Fibroblast of gingiva (primary cell): ENCODE measurements at places on chromosomes 5 and 9.

DNA sequence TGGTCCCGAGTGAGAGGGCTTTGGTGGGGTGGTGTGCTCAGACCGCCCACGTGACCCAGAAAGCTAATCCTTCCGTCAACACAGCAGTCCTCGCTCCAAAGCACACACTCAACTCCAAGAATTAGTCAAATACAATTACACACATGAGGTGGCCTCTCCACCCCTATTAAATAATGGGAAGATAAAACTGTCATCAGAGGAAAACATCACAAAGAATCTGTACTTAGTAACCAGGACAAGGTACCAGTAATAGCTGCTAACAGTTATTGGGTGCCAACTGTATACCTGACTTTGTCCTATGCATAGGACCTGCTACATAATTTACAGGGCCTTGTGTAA is 222.8 kb downstream of the HSPA4 start:
- no peak for DNase-seq

GRCh38 chr9:127199001-127199791 is 65.4 kb upstream of the GARNL3 start:
- DNase-seq: peak; percentile 72

GRCh38 chr5:33362915-33363314 is 77.8 kb upstream of the TARS1 start:
- peak; percentile 12 for DNase-seq

GRCh38 chr5:105993027-105993426 is 1677.7 kb downstream of the EFNA5 start:
- DNase-seq: no peak

GRCh38 chr5:55920784-55921183 is 69.6 kb downstream of the IL31RA start:
- no peak for DNase-seq

GRCh38 chr9:134367791-134368490 is 41.7 kb downstream of the RXRA start:
- no peak for DNase-seq

DNA sequence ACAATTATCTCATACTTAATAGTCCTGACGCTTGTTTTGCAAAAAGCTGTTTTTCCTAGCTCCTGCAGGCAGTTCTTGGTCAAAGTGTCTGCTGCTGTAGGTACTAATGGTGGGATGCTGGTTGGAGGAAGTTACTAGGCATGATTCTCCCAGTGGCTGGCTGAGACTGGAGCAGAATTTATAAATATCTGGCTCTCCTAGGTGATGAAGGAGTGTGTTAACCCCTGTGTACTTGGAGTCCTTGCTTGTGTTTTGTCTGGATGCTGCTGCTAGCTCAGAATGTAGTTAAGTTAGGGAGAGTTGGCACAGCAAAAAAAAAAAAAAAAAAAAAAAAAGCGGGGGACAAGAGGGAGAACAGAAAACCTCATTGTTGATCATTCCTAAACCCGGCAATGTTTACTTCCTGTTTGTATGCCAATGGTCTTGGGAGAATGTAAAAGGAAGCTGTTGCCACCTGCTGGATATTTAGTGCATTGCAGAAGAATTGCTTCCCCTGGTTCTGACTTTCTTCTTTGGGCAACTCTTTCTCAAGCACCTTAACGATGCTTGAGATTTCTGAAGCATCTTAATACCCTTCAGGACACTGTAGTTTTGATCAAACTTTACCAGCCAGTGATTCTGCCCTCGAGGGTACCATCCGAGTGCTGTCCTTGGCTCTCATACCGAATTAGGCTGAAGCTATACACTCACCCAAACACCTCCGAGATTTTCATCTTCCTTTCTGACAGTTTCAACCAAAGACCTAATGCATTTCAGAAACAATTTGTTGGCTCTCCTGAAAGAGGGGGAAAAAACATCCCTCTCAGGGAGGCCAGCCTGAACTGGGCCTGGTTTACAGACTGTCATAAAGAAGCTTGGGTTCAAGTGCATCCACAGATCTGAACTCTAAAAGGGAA is 71.7 kb upstream of the WWC1 start:
- DNase-seq: peak; percentile 63

DNA sequence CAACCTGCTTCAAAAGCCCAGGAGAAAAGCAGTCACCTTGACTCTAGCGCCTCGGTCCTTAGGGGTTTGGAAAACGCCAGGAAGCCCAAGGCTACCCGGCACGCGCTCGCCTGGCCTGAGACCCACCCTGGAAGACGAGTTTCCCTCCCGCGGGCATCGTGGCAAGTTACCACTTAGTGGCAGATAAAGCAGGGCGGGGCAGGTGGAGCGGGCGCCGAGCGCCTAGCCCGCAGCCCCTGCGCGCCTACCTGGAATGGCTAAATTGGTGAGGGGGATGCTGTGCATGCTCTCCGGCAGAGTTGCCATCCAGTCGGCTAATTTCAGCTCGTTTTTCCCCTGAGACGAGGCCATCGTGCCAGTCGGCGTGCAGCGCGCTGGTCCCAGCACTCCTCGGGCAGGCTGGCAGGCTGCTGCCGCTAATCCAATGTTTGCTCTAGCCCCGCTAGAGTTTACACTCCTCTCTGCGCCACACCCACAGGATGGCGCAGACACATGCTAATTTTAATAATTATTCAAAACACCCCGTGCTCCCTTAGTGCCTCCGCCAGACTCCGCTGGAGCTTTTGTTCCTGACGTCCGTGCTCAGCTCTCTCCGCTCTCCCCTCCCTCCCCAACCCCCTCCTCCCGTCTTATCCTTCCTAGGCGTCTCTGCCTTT is at the start of gene PLCXD3:
Gene PLCXD3 (minus strand): TSS at position 426 of the 656 bp plus-strand sequence. CDS start 75 bp downstream, at position 351.
- DNase-seq: no peak

GRCh38 chr5:143174714-143175398 is 228.6 kb downstream of the NR3C1 start:
- no peak for DNase-seq

GRCh38 chr5:106205916-106206571 is 1464.7 kb downstream of the EFNA5 start:
- DNase-seq: no peak

DNA sequence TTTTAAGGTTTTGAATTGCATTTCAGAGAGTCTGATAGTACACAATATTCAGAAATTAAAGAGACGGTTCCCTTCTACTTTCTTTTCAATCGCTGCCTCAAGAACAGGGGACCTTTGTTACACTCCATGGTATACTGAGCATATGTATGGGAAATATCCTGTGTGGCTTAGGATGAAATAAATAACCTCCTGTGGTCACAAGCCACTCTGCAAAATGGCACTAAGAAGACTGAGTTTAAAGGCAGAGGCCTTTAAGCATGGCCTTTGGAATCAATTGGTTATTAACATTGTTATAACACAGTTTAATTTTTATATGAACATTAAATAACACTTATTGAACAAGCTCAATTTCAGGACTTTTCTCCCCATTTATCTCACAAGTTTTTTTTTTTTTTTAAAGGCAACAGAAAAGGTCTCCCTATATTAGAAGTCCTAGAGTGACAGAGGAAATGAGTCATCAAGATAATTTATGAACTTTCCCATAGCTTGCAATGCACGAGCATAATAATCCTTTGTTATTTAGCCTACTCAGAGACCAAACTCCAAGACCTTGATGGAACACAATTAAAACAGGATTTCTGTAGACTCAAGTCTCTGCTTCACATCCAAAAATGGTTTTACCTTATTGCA is 341.9 kb downstream of the TMEM167A start:
- DNase-seq: no peak

- no peak for DNase-seq
Measured at GRCh38 chr9:137920753-137921152, 43.2 kb downstream of the CACNA1B start.

DNA sequence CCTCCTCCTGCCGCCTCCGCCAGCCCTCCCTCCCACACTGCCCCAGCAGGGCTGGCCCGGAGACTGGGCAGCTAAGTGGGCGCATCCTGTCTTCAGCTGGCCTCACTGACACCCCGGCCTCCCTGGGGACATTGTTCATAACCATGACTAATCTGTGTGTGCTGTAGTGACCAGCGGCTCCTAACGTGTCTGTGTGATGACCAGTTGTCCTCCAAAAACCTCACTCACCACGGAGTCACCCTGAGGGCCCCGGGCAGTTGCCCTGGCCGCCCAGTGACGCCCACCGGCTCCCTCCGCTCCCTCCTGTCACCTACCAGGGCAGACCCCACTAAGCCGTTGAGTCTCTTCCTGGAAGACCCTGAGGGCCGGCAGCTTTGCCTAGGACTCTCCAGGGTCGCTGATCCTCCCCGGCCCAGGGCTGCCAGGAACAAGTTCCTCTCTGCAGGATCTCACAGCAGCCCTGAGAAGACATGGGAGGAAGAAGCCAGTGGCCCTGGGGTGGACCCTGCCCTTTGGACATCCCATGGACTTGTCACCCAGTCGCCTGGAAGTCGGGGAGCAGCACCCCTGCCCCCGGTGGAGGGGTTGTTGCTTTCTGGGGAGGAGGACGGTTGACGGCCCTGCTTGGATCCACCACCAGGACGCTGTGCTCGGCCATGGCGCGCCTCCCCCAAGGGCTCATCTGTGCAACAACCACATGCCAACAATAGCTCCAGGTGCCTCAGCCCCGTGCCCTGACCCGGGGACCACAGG is 110.2 kb upstream of the LMX1B start:
- DNase-seq: no peak

DNA sequence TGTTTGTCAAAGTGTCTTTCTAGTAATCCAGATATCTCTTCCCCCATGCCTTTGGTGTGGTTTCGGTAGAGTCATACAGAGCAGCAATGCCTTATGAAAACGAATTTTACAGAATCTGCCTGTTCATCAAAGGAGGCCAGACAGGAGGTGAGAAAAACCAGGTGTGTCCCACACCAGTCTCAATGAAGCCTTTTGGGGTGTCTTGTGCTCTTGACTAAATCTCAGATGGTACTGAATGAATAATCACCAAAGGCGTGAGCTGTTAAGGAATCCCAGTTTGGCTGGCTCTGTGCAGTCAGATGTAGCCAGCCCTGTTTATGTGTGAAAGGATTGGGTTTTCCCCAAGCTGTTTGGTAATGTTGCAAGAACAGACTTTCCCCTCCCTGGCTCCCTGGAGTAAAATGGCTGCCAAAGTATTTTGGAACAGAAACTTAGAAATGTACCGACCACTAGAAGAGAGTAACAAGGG is 70.8 kb upstream of the CDKN2B start:
- DNase-seq: peak; percentile 84

DNA sequence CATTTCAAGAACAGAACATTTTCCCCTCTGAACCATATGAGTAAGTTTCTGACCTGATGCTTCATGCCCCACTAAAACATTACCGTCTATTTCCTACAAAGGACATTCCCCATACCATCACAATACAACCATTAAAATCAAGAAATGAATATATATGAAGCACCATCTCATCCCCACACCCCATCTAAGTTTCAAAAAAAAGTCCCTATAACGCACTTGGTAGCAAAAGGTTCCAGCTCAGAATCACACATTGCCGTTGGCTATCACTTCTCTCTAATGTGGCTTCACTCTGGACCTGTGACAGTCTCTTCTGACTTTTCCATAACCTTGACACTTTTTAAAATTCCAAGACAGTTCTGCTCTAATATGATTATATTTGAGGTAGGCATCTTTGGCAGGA is 5.9 kb downstream of the EMB start:
- DNase-seq: no peak

GRCh38 chr5:66757219-66757833 is 161.1 kb downstream of the MAST4 start:
- peak; percentile 10 for DNase-seq

DNA sequence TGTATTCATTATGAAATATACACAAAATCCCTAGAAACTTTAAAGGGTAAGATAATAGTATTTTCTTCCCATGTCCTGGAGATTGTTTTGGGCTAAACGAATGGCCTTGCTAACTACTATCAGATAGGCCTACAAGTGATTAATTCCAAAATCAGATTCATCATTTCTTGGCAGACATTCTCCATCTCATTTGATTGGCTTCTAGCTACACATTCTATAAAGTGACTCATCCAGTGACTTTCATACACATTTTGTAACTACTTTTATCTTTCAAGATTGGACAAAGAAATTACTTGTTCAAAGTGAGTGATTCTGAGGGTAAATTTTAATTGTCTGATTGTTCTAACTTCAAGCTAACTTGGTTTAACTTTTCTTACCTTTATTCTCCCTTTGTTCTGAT is 93.3 kb downstream of the RAPGEF6 start:
- peak; percentile 49 for DNase-seq

GRCh38 chr5:99349787-99350186 is 421.0 kb upstream of the CHD1 start:
- DNase-seq: no peak

- no peak for DNase-seq
Measured at GRCh38 chr9:121252104-121252851, 15.7 kb upstream of the GSN start.

DNA sequence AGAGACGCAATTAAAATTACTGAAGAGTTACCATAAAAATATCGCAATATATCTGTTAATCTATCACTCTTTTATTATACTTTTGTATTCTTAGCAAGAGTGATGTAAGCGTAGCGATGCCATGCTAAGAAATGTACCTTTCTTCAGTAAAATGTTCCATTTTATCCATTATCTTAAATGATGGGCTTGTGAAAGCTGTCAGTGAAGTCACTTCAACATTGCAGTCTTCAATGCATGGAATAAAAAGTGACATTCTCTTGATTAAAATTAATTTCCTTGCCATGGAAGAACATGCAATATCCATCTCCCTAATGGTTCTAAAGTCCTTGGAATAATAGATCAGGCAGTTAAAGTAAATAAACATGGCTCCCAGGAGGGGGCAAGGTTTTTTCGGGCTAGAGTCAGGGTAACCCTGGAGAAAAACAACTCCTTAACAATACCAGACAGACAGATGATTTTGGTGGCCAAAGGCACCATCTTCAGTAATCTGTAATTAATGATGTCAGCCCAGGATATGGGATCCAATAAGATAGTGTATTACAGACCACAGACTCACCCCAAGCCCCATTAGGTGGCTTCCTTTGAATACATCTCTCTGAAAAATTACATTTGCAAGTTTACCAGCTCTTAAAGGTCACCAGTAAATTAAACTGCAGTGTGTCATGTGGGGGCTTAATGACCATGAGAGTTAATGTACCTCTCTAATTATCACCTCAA is 677.1 kb downstream of the DTWD2 start:
- no peak for DNase-seq

DNA sequence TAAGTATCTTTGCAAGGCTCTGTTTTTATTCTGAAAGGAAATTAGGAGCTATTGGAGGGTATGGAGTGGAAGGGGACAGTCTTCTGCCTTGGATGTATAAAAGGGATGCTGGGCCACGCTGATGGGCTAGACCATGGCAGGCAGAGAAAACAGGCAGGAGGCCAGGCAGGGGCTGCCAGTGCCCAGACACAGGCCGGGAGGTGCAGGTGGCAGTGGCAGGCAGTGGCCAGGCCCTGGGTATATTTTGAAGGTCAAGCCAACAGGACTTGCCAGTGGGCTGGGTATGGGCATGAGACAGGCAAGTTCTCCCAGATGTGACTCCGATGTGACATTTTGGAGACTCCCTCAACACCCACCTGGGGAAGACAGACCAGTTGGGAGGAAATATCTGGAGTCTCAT is 131.9 kb downstream of the KCNIP1 start:
- DNase-seq: no peak
